ENCODE measurements at places on chromosomes 16 and 17.

DNA sequence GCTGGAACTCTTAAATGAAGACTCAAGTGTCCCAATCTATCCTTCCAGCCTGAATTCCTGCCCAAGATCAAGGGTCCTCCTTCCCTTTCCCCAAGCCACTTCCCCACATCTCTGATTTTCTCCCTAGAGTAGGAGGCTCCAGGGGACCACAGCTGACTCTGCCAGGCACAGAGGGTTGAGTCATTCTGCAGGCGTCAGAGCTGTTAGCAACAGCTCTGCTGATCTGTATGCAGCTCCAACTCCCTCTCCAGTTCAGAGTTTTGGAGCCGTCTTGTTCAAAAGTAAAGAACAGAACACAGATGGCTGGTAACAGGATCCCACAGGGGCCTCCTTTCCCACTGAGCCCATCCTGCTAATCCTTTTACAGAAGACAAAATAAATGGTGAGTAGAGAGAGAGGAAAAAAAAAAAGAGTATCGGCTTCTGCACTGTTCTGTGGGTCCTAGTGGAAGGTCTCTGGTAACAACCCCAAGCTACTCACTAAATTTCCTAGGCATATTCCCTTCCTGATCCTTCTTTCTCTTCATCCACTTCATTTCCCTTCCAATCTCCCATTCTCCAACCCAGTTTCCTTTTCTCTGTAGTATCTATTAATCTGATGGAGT is 13.4 kb upstream of the TAOK1 start:
- no peak for DNase-seq

- DNase-seq: no peak
These were observed 17.3 kb downstream of the CRYBA1 start for GRCh38 chr17:29263916-29264315.

GRCh38 chr17:11221721-11222120 is 19.3 kb upstream of the SHISA6 start:
- DNase-seq: no peak

DNA sequence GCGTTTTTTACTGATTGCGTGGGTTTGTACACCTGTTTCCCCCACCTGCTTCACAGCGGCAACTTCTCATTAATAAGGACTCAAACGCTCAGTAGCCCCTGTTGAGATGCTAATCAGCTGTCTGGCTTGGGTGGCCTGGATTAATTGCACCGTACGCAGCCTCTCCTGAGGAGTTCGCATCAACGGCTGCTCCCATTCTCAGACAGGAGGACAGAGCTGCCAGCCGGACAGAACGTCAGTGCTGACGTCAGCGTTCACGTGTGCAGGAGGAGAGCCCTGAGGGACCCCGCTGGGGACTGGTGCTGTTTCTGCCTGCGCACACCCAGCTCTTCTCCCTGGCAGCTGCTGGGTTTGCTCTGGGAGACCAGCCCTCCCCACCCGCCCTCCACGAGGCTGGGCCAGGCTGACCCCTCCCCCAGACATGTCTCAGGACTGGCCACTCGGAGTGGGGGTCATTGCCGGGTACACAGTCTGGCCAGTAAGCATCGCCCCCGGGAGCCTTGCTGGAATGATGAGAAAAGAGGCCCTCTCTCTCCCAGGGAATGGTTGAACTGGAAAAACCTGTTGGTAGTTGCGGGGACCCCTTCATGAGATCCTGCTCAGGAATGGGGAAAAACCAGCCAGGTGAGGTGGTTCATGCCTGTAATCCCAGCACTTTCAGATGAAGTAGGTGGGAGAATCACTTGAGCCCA is 5.7 kb upstream of the BANP start:
- DNase-seq: no peak

- no peak for DNase-seq
These were observed 48.9 kb downstream of the SLFN5 start for GRCh38 chr17:35291802-35292201.

DNA sequence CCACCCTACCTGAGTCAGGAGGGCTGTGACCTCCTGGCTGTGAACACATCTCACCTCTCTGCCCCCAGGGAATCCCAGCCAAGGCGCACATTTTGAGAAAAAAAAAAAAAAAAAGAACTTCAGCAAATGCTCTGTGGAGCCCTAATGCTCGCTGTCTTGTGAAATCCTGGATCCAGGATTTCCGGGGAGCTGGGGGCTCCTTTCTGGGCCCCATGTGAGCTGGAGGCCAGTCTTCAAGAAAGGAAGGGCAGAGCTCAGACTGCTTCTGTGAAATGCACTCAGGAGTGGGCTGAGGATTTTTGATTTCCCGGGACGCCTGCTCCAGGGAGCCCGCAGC is 36.0 kb upstream of the EMP2 start:
- no peak for DNase-seq

- DNase-seq: no peak
These were observed 13.3 kb upstream of the CAVIN1 start for GRCh38 chr17:42436391-42436790.

GRCh38 chr17:51118330-51119195 is 2.1 kb downstream of the SPAG9 start:
- DNase-seq: peak; percentile 7

- DNase-seq: no peak
These were observed 818 bp downstream of the DPH1 start for GRCh38 chr17:2030779-2031163.

- no peak for DNase-seq
These were observed 34.4 kb downstream of the ZCCHC14 start for GRCh38 chr16:87458424-87458915.

DNA sequence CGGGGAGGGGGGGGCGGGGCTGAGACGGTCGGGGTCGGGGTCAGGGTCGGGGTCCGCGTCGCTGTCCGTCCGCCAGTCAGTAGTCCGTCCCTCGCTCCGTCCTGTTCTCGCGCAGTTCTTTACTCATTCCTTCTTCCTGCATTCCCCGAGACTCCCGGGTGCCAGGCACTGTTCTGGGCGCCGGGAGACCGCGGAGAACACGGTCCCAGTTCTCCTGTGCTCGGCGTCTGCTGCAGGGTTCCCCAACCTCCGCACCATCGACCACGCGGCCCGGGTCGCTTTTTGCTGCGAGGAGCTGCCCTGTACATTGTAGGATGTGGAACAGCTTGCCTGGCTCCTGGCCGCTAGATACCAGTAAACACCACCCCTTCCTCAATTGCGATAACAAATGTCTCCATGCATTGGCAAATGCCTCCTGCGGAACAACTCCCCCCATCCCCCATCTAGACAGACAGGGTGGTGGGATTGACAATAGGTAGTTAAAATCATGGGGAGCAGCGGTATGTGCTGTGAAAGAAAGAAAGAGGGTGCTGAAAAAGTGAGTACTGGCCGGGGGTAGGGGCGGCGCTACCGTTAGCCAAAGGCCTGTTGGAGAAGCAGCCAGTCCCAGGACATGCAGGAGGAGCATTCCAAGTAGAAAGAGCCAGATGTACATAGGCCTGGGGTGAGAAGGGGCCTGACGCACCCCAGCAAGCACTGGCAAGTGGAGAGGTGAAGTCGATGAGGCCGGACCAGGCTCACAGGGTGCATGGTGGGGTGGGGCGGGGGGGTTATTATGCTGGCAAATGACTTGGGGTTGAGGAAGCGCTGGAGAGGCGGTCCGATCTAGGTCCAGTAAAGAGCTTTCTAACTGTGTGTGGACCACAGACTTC is 631 bp downstream of the TRAF7 start:
- no peak for DNase-seq

DNA sequence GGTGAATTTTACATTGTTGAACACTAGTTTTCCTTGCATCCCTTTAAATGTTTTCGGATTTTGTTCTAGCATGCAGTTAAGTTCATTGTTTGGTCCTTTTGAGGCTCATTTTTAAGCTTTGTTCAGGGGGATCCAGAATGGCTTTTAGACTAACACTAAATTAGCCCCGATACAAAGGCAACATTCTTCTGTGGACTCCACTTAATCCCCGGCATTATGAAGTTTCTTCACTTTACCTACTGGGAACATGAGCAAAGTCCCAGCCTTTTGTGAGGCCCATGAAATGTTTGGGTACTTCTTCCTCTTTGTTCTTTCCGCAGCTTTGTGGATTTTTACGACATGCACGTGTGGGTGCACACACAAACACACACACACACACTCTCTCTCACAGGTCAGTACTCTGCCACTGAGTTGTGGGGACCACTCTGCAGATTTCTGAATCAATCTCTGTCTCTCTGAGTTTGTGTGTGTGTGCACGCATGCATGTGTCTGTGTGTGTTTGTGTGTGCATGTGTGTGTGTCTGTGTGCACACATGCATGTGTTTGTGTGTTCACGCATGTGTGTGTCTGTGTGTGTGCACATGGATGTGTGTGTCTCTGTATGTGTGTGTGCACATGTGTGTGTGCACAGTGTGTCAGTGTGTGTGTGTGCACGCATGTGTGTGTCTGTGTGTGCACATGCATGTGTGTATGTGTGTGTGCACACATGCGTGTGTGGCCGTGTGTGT is 240.4 kb upstream of the TNRC6C start:
- no peak for DNase-seq

GRCh38 chr16:46756772-46757171 is 8.6 kb upstream of the MYLK3 start:
- no peak for DNase-seq

GRCh38 chr17:13953841-13954240 is 115.5 kb upstream of the COX10 start:
- no peak for DNase-seq

DNA sequence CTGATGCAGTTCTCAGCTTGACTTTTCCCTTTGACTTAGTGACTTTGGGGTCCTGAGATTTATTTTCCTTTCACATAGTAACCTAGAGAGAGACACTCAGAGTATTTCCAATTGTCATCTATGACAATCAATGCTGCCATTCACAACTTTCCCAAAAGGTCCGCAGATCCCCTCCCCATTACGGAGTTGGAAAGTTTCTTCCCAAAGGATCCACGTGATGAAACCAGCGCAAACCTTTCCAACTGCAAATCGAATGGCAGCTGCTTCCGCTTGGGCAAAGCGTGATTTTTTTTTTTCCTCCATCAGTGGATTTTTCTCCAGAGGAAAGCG is 538 bp upstream of the FCSK start:
- DNase-seq: peak; percentile 26

- DNase-seq: no peak
These were observed 99.7 kb upstream of the CDH8 start for GRCh38 chr16:62135911-62136310.

GRCh38 chr17:34412965-34413441 is 50.0 kb upstream of the CCL1 start:
- no peak for DNase-seq

GRCh38 chr17:29710891-29711418 is 88.2 kb upstream of the CORO6 start:
- DNase-seq: no peak

DNA sequence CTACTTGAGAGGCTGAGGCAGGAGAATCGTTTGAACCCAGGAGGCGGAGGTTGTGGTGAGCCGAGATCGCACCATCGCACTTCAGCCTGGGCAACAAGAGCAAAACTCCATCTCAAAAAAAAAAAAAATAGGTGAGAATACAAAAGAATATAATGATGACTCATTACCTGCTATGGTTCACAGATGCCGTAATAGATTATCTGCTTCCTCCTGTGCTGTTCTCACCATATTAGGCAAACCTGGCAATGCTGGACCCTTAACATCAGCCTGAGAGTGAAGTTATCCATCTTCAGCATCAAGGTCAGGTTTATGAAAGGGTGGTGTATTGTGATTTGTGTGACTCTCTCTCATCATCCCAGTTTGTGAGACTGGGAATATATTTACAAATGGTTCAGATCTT is 271.3 kb upstream of the CPHXL start:
- DNase-seq: no peak

GRCh38 chr16:68948230-68948910 is 105.0 kb downstream of the TANGO6 start:
- DNase-seq: no peak

GRCh38 chr17:35521150-35521549 is 16.3 kb downstream of the SLFN12L start:
- DNase-seq: no peak

- DNase-seq: no peak
These were observed 78.9 kb downstream of the TMC6 start for GRCh38 chr17:78049609-78050008.

DNA sequence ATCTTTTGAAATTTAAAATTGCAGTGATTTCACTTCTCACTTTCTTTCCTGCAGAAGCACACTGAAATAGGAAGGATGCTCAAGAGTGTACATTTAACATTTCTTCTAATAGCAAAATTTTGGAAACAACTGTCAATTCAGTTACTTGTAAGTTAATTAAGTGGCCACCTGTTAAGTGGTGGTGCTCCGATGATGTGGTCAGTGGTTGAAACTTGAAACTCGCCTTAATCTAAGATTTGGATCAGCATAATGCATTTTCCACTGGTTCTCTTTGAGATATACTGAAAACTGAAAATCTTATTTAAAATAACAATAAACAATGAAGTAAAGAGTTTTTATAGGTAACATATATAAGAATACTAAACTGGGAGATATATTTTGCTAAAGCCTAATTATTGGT is 7.0 kb upstream of the MYH8 start:
- DNase-seq: no peak

DNA sequence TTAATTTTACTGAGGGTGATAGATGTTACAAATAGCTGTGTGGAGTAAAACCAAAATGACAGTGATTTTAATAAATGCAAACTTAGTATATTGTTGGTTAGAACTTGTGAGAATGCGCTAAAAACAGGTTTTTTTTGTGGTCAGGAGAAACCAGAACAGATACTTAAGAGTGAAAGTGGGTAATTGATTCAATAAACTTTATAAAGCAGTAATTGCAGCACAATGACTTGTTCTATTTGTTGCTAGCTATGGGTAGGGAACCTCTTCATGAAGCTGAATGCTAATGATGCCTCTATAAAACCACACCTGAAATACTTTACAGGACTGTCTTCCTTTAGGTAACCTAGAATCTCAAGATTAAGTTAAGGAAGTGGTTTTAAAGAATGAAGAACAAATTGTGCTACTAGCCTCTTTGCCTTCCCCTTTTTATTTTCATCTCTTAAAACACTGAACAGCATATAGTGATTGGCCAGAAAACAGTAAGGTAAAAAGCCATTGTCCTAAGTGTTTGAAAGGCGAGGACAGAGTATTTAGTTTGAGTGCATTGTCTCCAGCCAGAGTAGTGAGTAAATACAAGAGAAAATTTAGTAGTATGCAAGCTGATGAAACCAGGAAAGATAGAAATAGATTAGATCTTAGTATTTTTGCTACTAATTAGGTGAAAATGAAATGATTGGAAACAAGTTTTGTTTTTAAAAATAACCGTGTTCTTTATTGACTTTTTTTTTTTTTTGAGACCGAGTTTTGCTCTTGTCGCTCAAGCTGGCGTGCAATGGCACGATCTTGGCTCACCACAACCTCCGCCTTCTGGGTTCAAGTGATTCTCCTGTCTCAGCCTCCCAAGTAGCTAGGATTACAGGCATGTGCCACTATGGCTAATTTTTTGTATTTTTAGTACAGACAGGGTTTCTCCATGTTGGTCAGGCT is 6.0 kb downstream of the GGNBP2 start:
- no peak for DNase-seq

DNA sequence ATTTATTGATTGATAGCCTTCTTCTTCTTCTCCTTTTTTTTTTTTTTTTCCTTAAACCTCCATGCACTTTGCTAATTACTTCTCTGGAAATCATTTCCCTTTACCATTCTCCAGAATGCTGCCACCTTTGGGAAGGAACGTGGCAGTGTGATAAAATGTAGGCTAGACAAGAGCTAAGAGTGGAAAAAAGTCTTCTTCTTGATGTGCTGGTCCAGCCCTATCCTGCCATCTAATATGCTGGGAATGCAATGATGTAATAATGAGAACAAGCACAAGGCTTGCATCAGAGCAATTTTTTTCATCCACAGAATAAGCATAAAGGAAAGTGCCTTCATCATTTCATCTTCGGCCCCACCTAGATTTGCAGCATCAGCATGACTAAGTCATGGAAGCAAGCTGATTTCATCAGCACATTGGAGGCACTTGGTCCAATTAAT is 128.7 kb upstream of the ZFHX3 start:
- no peak for DNase-seq

All from stimulated activated naive CD4-positive, alpha-beta T cell (primary cell).